Hematopoietic multipotent progenitor cell (in vitro differentiated cells): ENCODE measurements at places on chromosomes 7 and 10. TPM values are rescaled to one million over a fixed set of nuclear protein-coding genes. Genes with fewer than 3 reads are reported as not detected.

Gene SPDYE6
- not detected for total RNA-seq

Gene OR2F2
- total RNA-seq, result not detected

Gene EN2
- total RNA-seq, result not detected

Gene RADIL
- 0.27 TPM for total RNA-seq

Gene FAM25G
- total RNA-seq, result not detected

Gene HYAL4
- not detected for total RNA-seq

Gene PAX2
- total RNA-seq, result not detected

Gene SEC23IP
- total RNA-seq, result 22.4 TPM

Gene DNAH11
- under 0.01 TPM for total RNA-seq

Gene UBE2D1
- 12.7 TPM for total RNA-seq

Gene LRRD1
- total RNA-seq, result under 0.01 TPM
